ENCODE measurements at places on chromosomes 7 and 10. TPM values are rescaled to one million over a fixed set of nuclear protein-coding genes. Genes with fewer than 3 reads are reported as not detected.
A peak's percentile ranks its signal among the peaks of the same experiment; 100 is the strongest.

The BLNK gene
- polyA plus RNA-seq, result not detected

DNA sequence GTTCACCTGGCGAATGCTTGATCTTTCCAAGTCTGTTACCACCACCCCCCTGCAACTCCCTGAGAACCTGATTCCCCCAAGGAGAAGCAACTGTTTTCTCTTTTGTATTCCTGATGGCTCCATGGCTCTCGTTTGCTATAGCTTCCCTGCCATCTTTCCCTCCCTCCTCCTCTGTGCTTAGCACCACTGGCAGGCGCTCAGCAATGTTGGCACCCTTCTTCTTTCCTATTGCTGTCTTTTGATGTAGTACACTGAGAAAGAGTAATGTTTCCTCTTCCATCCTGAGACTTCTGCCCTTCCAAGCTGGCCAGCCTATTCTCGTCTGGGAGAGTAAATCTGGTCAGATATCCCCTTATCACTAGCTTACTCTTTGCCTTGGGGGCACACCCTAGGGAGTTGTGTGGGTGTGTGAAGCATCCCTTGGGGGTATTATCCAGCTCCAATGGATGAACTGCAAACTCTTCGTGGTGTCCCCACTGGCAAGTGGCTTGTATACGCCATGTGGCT, 74.0 kb downstream of the BMPER start:
- no peak for DNase-seq

The LRIT1 gene
- not detected for polyA plus RNA-seq

GRCh38 chr7:74059681-74060588, 23.7 kb upstream of the LIMK1 start:
- peak; percentile 40 for DNase-seq

GRCh38 chr7:100590077-100590737, 4.1 kb downstream of the FBXO24 start:
- no peak for DNase-seq

DNA sequence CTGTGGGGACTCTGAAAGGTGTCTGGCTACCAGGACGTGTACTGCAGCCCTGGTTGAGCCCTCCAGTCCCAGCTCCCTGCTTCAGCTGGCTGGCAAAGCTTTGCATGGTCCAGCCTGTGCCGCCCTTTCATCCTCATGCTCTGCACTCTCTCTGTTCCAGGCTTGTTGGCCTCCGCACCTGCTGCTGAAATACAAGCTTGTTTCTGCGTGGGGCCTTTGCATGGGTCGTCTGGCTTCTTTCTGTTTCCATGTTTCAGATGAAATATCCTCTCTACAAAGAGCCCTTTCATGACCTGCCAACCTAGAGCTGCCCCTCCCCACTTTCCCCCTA, 45.9 kb downstream of the TSPAN15 start:
- no peak for DNase-seq

The ZNF804B gene
- not detected for polyA plus RNA-seq

DNA sequence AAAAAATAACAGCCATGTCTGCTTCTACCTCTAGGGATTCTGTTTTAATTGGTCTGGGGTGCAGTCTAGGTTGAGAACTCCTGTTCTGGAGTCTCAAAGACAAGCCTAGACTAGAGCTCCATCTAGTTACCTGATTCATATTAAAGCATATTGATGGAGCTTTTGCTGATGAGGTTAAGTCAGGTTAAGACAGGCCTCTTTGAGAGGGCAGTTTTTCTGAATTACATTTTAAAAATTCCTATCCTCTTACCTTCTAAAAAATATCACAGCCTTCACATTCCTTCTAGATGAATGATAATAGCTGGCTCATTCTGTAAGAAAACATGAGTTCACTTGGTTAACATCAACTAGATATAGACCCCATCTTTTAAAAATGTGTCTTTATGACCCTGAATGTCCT, 28.9 kb downstream of the MGAM start:
- DNase-seq, result no peak

DNA sequence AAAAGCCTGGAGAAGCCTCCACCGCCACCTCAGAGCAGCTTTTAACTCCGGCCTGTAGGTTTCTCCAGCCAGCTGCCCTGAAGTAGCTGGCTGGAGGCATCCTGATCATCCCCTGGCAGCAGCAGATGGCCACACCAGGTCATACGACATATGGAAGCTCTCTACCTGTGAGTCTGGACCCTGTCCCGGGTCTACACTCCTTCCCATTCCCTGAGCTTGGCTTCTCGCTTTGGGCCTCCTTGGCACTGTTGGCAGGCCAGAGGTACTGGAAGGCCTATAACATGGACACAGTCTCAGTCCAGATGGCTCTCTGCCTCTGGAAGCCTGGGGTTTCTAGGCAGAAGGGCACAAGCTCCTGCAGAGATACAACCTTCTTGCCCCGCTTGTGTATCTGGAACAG, 43.5 kb upstream of the TRIM8 start:
- DNase-seq, result no peak

GRCh38 chr10:44714451-44714850, 196.7 kb upstream of the TMEM72 start:
- DNase-seq, result no peak

GRCh38 chr7:56026538-56026937, 24.7 kb downstream of the PSPH start:
- no peak for DNase-seq

The PPP1R3C gene
- 11.5 TPM for polyA plus RNA-seq

The GBX1 gene
- not detected for polyA plus RNA-seq

The GIMAP4 gene
- polyA plus RNA-seq, result not detected

The UFSP1 gene
- 4.5 TPM for polyA plus RNA-seq

The KEL gene
- polyA plus RNA-seq, result 0.05 TPM

GRCh38 chr7:97008275-97008917, 3.0 kb downstream of the DLX6 start:
- no peak for DNase-seq

GRCh38 chr10:299512-299911, 164.3 kb downstream of the ZMYND11 start:
- no peak for DNase-seq

The CTNNA3 gene
- polyA plus RNA-seq, result not detected

DNA sequence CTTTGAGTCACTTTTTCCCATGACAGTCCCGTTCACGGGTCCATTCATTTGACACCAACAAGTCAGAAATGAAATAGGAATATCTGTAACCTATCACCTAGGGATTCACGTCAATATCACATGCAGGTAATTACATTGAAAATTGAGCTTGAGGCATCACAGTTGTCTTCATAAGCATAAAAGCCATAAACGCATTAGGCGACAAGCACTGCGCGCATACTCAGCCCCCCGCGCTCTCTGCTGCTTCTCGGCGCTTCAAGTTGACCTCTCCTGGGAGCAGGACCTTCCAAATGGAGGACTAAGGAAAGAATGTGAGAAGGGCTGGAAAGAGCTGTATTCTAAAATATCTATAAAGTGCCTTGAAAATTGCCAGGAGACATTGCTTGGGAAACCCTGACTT, 130.5 kb upstream of the TNS3 start:
- DNase-seq, result no peak

DNA sequence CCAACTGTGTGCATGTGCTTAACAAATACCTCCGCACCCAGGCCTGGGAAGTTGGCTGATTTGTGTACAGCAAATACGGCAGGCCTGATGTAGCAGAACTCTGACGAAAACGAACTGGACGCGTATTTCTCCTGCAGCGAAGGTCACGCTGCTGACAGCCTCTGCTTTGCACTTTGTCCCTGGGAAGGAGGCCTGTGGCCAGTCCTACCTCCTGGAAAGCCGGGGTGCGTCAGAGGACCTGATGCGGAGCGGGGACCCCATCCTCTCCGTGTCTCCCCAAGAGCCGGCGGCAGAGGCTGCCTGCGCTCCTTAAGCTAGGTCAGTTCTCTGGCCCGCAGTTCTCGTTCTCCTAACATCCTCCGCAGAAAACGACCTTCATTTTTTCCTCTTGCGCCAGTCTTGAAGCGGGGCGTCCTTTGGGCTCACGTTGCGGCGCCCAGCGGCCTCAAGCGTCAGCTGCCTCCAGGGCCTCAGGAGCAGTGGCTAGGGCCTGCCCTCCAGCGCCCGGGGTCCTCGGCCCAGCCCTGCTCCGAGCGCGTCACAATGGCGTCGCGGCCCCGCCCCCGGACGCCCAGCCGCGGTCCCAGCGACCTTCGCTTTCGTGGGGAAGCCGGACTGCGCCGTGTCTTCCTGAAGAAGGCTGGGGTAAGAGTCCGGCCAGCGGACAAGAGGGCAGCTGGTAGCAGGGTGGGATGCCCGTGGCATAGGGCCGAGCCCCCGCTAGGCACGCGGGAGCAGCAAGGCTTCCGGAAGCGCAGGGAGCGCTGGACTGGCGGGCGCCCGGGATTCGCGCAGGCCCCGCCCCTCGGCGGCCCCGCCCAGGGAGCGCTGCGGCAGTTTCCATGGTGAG, at the start of gene ZNF487:
Gene ZNF487 (plus strand): TSS at position 821 of the 850 bp plus-strand sequence. CDS start 38,703 bp downstream, outside the sequence.
- DNase-seq, result peak; percentile 95

The MRLN gene
- not detected for polyA plus RNA-seq

DNA sequence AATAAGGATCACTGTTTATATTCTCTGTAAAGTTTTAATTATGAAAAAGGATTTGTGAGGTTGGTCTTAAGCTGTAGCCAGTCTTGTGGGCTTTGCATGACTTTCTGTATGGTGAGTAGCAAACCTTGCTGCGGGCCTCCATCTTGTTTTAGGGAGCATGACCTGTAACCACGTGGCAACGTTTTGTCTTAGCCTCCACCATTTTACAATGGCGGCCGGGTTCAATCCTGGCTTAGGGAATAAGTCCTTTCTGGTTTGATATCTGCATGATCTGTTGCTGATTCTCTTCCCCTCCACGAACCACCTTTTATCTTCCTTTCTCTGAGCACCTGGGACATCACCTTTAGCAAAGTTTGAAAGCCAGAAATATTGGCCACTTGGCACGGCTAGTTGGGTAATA, 32.5 kb upstream of the OPTN start:
- no peak for DNase-seq

DNA sequence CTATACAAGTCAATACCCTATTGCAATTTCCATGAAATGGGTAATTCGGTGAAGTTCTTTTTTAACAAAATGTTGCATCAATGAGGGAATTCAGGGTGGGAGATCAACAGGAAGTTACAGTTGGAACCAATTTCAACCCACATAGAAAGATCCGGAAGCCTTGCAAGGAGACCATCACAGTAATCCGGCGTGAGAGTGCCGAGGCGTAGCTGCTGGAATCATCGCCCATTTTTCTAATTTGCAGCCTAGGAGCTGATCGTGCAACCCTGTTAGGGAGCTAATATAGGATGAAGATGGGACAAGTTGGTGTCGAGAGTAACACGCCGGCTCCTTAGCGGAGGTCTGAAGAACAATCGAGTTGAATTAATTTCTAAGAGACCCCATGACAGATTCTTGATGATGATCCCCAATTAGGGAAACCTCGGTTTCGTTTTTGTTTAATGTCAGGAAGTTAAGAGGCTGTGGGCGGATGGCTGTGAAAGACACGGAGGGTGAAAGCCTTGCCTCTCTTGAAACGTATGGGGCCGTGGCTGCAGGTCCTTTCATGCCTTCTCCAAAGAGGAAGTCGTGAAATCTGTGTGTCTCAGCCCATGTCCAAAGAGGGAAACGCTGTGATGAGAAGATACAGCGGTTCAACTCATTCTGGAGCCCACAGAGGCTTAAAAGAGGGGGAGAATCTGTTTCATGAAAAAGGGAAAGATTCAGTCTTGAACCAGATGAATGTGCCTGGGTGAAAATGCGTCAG, 51.2 kb upstream of the CARD11 start:
- no peak for DNase-seq

The FGFBP3 gene
- polyA plus RNA-seq, result 0.81 TPM

DNA sequence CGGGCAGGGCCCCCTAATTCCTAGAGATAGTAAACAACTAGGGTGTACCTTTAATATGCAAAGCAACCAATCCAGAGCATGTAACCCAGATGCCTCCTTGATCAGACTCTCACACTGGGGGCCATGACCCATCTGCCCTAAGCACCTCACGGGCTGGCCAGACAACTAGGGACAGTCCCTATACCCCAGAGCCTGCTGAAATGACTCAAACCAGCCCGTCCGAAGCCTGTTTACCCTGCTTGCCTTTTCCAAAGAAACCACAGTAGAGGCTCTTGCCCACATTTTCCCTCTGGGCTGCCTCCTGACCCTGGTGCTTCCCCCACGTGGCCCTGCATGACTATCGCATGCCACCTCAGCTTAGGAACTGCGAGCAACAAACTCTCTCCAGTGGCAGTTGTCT, 46.2 kb downstream of the RGS10 start:
- no peak for DNase-seq

The PDE1C gene
- polyA plus RNA-seq, result 4.6 TPM

DNA sequence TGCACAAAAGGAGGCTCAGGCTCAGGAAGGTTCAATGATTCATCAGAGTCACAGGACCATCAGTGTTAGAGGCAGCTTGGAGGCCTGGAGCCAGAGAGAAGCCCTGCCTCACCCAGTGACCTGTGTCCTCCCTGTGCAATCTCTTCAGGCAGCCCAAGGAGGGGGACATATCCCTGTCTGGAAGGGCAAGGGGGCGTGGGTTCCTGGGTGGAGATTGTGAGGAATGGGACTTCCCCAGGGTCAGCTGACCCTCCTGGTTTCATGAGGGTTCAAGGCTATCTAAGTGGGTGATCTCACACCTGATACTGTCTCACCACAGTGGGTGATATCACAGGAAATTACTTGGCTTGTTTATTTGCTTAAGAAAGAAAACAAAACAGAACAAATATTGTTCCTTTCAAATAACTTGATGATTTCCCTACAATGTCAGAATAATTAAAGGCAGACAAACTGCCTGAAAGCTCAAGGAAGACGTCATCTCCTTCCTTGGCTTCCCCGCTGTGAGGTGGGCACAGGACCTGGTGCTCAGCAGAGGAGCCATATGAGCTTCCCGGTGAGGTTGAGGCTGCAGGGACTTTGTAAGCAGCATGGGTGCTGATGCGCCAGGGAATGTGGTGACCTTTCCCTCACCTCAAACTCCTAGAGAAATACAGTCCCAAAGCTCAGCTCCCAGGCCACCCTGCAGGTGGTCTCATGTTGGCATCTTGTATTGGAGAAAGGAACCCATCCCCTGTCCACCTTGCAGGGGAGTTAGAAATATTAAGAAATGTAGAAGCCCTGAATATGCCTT, 763.2 kb downstream of the GRID1 start:
- DNase-seq, result no peak

The TMEM225B gene
- 1.5 TPM for polyA plus RNA-seq

DNA sequence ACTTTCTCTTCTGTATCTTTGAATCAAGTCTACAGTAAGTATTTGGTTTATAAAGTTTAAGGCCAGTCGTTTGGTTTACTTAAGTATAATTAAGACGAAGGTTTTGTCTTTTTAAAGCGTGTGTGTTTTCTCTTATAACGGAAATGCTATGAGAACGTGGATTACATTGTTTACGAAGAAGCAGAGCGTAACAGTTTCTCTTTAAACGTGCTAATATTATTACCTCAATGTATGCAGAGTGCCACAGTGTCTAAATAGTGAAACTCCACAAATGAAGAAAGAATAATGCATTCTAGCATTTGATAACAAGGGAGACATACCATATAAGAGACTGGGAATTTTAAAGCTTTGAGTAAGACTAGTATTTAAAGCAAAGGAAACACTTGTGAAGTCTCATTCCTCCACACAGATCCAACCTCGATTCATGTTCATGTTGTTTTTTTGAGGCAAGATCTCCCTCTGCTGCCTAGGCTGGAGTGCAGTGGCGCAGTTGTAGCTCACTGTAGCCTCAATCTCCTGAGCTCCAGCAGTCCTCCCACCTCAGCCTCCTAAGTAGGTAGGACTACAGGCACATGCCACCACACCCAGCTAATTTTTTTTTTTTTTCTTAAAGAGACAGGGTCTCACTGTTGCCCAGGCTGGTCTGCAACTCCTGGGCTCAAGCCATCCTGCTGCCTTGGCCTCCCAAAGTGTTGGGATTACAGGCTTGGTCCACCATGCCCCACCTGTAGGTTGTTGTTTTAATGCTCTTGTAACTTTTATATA, 75.1 kb downstream of the ANKRD61 start:
- no peak for DNase-seq
